Hematopoietic multipotent progenitor cell treated with erythropoietin and hydrocortisone succinate and interleukin-3 and kit ligand, for 6 days (in vitro differentiated cells): ENCODE measurements at places on chromosomes 4 and X.

DNA sequence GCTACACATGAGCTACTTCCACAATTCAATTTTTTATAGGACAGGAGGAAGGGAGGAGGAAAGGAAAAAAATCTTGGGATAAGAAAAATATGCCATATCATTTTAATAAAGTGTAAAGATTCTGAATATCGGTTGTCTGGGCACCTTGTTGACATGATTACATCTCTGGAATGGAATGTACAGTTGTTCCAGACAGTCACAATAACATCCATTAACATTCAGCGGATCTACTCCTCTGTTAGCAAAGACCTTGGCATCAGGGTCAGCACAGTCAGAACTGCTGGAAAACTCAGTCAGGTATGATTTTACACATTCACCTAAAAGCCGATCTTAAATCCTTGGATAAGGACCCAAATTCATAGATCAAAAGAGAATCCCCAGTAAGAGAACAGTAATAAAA is 85.4 kb upstream of the ARMCX2 start:
- no peak for DNase-seq

GRCh38 chrX:68995780-68996551 is 167.1 kb downstream of the EFNB1 start:
- DNase-seq: no peak

DNA sequence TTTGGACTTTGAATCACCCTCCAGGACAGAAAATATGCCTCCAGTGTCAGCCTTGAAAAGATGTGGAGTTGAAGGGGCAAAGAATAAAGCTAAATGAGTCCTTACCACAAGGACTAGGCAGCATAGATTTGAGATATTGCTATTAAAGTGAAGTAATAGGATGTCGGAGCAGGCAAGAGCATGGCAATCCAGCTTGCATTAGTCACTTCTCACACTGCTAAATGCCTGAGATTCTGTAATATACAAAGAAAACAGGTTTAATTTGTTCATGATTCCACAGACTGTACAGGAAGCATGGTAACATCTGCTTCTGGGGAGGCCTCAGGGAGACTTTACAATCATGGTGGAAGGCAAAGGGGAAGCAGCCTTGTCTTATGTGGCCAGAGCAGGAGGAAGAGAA is 109.8 kb upstream of the PCDH7 start:
- DNase-seq: no peak

DNA sequence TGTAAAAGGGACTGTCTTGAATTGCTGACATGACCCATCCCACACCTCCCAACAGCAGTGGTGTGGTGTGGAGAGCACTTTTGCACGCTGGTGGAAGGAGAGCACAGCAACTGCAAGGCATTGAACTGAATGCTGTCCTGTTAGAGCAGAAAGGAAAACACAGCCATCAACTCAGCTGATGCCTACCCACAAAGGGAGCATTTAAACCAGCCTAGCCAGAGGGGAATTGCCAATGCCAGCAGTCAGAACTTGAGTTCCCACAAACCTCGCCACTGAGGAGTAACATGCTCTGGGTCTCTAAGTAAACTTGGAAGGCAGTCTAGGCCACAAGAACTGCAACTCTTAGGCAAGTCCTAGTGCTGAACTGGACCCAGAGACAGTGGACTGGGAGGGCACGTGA is 31.9 kb downstream of the MAGED4 start:
- DNase-seq: no peak

- peak; percentile 6 for DNase-seq
Measured at GRCh38 chr4:180057299-180057721, 2185.9 kb upstream of the TENM3 start.
